ENCODE measurements at places on chromosomes 2 and 18.

DNA sequence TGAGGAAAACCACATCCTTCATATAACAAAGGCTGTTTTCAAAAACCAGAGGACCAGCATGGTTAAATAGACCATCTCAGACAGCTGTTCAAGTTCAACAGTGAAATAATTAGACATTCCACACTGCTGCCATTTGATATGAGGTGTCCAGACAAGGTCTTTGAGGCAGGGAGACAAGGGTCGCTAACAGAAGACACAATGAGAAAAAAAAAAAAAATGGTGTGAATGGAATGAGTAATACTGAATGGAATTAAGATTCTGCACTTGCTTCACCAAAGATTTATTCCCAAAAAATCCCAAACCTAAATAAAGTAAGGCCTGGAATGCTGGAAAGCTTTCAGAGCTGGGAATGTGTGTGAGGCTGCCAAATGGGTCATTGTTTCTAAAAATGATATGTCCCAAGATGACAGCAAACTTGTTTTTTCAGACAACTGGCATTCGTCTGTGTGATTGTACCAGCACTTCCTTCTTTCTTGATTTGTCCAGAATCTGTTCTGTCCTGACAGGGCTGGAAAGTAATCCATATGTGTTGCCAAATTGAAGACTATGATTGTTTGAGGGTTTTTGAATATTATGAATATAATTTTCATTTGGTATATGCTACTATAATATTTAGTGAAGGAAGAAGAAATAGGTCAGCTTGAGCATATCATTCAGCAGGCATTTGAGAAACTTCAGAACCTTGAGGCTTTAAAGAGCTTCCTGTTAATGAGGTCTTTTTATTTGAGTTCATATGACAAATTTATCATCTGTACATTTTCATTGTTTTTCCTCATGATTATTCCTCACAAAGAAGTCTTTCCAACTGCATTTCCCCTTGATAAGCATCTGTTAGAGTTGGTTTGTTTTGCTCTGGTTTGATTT, 85.2 kb upstream of the ITGA4 start:
- DNase-seq, result no peak
- no peak overlapping the region for H3K4me3 ChIP-seq
- no peak overlapping the region for H3K27ac ChIP-seq
- H3K4me1 ChIP-seq, result peaks cover 18% of the 10 kb centered on the region
- H3K27me3 ChIP-seq, result peaks cover 14% of the 10 kb centered on the region

GRCh38 chr18:47752796-47753645, 177.4 kb downstream of the SMAD2 start:
- H3K27ac ChIP-seq, result no peak overlapping the region
- H3K4me3 ChIP-seq, result no peak overlapping the region
- no peaks in the 10 kb centered on the region for H3K36me3 ChIP-seq
- H3K4me1 ChIP-seq, result peaks cover 4% of the 10 kb centered on the region

- H3K27me3 ChIP-seq, result no peaks in the 10 kb centered on the region
- no peaks in the 10 kb centered on the region for H3K36me3 ChIP-seq
- no peak overlapping the region for H3K4me3 ChIP-seq
- no peak overlapping the region for H3K27ac ChIP-seq
- no peak for DNase-seq
Observed at GRCh38 chr2:33246432-33246831, 230.0 kb upstream of the RASGRP3 start.

- peaks cover 4% of the 10 kb centered on the region for H3K4me1 ChIP-seq
- no peak for DNase-seq
- H3K27me3 ChIP-seq, result no peaks in the 10 kb centered on the region
- no peak overlapping the region for H3K4me3 ChIP-seq
- no peak overlapping the region for H3K27ac ChIP-seq
Observed at GRCh38 chr2:38823386-38823785, 45.4 kb downstream of the GEMIN6 start.

- H3K27ac ChIP-seq, result no peak overlapping the region
- no peaks in the 10 kb centered on the region for H3K36me3 ChIP-seq
- H3K4me3 ChIP-seq, result no peak overlapping the region
- H3K4me1 ChIP-seq, result no peaks in the 10 kb centered on the region
Observed at GRCh38 chr2:118065015-118065706, 23.1 kb upstream of the INSIG2 start.

DNA sequence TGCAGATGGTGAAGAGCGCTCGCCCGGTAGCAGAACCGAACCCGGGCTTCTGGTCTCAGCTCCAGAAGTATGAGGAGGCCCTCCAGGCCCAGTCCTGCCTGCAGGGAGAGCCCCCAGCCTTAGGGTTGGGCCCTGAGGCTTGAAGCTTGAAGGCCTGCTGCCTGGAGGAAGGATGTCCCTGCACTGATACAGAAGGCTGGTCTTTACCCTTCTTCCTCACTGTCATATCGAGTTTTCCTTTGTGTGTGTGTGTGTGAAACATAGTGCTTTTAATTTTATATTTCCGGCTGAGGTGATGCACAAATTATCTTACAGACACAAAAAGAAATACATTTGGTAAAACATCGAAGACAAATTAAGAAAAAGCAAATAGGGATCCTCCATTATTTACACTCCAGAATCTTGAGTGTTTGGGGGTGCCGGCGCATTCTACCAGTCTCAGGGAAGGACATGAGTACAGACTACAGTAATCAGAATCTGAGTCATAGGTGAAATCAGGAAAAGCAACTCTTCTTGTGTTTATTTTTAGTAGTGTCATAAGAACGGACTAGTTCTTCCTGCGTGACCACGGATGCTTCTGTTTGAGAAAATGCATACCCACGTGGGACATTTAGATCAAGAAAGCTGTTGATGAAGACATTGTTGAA, 1.3 kb downstream of the DUSP28 start:
- peaks cover 9% of the 10 kb centered on the region for H3K36me3 ChIP-seq
- peak overlapping the region; percentile 91 for H3K4me3 ChIP-seq
- peaks cover 26% of the 10 kb centered on the region for H3K4me1 ChIP-seq
- H3K27me3 ChIP-seq, result no peaks in the 10 kb centered on the region
- peak overlapping the region; percentile 98 for H3K27ac ChIP-seq

- H3K27ac ChIP-seq, result peak overlapping the region; percentile 49
- H3K27me3 ChIP-seq, result no peaks in the 10 kb centered on the region
- no peak for DNase-seq
Observed at GRCh38 chr2:23944527-23944926, 4.3 kb downstream of the UBXN2A start.

DNA sequence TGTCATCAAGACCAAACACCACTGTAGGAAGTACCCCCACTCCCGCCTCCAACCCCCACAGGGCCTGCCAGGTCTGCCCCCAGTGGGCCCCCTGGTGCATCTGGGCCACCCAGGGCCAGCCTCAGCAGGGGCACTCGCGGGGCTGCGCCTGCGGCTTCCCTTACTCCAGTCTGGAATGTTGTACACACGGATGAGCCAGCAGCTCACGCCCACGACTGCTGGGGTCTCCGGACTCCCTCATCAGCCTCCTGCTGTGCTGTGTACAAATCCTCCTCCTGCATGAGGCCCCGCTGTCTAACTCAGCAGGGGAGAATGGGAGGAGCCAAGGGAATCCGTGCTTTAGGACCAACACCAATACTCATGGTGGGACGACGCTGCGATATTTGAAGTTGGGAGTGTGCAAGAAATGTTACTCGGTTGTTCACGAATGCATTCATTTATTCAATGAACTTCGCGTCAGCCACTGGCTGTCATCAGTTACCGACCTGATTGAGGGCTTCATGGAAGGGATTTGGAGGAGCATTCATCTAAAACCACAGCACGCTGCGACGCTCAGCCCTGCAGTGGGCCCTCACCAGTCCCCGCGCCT, 654 bp upstream of the ASB1 start:
- H3K27ac ChIP-seq, result peak overlapping the region; percentile 88
- peaks cover 3% of the 10 kb centered on the region for H3K27me3 ChIP-seq
- H3K4me3 ChIP-seq, result peak overlapping the region; percentile 97
- DNase-seq, result no peak

GRCh38 chr18:14097761-14098160, 34.5 kb downstream of the ZNF519 start:
- no peak overlapping the region for H3K4me3 ChIP-seq
- no peaks in the 10 kb centered on the region for H3K27me3 ChIP-seq
- no peak for DNase-seq
- H3K36me3 ChIP-seq, result peaks cover 28% of the 10 kb centered on the region

DNA sequence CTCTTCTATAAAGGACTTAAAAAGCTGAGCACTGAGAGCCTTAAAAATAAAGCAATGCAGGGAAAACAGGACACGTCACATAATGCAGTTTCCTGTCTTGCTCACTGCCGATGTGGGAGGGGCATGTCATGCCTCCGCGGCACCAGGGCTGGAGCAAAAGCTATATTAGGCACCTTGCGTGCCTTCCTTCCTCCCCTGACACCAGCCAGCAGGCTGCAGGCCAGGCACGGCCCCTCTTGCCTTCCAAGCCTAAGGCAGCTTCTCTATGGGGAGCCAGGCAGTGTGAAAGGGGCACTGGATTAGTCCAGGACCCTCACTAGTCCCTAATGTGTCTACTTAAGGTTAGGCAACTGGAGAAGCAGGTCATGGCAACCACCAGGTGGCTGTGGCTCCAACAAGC, 26.3 kb downstream of the MRPL35 start:
- H3K36me3 ChIP-seq, result no peaks in the 10 kb centered on the region
- H3K27ac ChIP-seq, result no peak overlapping the region
- H3K4me3 ChIP-seq, result no peak overlapping the region
- no peaks in the 10 kb centered on the region for H3K27me3 ChIP-seq
- DNase-seq, result no peak

DNA sequence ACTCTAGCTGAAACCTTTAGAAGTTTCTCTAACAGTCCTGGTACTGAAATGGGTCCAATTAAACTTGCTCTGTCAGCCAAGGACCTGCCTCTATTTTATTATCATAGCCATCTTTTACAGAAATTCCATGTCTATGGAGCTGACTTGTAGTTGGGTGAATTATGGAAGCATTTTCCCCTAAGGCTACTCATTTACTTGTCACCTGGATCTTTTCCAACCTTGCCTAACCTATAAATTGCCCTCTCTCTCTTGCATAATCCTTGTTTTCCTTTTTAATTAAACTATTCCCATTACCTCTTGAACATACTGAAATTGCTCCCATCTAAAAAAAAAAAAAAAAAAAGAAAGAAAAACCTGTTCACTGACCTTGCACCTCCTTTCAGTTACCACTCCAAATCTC, 74.6 kb upstream of the DOK6 start:
- H3K4me3 ChIP-seq, result no peak overlapping the region
- H3K36me3 ChIP-seq, result no peaks in the 10 kb centered on the region
- H3K27ac ChIP-seq, result no peak overlapping the region
- H3K4me1 ChIP-seq, result no peaks in the 10 kb centered on the region
- no peak for DNase-seq
